ENCODE measurements at places on chromosomes 5 and 9.
A peak's percentile ranks its signal among the peaks of the same experiment; 100 is the strongest.

GRCh38 chr9:134200730-134201129 is 36.4 kb upstream of the RNU6ATAC start:
- no peak for DNase-seq

GRCh38 chr9:69093471-69094103 is 58.0 kb downstream of the FXN start:
- DNase-seq, result no peak

- DNase-seq, result no peak
These were observed 242.8 kb downstream of the RASEF start for GRCh38 chr9:82820186-82820585.

DNA sequence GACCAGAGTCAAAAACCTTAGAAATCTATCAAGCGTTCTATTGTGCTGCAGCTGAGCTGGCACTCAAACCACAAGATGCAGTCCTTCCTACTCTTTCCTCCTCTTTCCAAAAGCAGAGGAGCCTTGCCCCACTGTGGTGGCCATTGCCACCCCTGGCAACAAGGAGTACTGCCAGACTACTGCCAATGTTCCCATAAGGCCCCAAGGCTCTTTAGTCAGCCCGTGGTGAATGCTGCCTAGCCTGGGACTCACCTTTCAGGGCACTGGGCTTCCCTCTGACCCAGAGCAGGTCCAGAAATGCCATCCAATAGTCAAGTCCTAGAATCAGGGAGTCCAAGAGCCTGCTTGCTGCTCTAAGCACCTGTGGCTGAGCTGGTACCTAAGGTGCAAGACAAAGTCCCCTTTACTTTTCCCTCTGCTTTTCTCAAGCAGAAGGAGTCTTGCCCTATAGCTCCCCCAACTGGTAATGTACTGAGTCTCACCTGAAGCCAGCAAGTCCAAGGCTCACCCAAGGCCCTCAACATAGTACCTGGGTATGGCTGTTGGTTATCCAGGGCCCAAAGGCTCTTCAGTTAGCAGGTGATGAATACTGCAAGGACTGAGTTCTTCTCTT is 219.4 kb downstream of the ATPSCKMT start:
- DNase-seq, result peak; percentile 34

DNA sequence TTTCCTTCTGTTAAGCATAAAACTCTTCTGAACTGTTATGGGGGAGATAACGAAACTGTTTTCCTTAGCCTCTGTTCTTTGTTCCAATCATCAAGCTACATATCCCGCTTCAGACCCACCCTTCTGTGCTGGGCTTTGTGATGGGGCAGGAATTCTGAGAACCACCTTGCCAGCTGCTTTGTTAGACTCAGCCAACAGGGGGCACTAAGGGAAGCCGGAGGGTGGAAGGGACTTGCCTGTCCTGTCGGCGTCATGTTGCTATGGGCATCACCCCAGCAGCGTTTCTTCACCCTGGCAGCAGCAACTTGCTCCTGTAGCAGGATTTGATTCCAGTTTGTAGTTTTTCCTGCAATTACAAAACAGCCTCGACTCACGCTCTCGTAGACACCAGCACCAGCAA is 169.1 kb downstream of the CAAP1 start:
- peak; percentile 24 for DNase-seq

DNA sequence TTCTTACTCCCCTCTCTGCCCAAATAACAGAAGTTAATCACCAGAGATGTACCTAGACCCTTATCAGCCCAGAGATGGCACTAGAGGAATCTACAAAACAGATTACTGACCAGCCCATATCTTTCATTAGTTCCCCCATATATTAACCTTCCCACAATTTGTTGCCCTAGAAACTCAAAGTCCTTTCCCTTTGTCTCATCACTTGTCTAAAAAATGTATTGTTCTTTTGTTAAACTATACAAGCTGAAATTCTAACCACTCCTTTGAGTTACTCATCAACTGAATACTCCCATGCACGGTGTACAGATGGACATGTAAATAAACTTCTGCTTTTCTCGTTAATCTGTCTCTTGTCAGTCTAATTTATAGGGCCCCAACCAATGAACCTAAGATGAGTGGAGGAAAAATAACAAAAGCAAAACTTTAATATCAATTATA is 130.9 kb downstream of the CCDC192 start:
- peak; percentile 23 for DNase-seq

DNA sequence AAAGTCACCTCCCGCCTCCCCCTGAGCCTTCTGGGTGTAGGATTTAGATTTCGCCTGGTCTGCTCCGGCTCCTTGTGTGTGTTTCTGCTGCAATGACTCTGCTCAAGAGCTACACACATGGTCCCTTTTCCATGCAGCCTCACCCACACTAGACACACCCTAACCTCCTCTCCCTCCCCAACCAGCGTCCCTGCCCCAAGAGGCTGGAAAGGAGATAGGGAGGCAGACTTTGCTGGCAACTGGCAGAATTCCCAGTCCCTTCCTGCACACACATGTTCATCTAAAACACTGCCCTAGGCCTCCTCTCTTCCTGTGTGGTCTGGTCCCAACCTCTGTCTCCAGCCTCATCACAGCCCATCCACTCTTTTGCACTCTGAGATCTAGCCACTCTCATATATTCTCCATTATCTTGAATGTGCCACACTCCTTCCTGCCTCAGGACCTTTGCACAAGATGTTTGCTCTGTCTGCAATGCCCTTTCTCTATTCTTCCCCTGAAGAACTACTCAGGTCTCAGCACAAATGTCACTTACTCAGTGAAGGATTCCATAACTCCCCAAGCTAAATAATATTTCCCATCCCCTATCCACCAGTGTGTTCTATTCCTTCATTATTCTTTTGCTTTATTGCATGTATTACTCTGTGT is 253.8 kb downstream of the CDK5RAP2 start:
- no peak for DNase-seq

DNA sequence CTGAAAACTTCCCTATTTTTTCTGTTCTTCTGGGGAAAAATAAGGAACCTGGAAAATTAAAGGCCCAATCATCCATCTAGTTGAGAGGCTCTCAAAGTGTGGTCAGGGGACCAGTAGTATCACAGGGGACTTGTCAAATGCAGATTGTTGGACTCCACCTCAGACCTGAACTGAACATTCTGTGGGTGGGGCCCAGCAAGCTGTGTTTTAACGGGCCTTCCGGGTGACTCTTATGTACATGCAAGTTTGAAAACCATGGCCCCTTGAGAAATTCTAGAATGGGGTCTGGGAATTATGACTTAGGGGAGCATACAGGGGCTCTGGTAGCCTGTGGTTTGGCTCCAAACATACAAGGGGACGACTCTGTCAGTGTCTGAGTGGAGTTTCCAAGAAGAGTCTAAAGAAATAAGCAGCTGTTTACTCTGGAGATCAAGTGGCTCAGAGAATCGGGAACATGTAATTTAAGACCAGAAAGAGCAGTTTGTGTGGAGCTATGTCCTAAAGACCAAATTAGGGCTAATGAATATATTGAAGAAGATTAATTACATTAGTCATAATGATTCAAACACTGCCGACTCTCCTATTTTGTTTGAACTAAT is 177.4 kb downstream of the SLC28A3 start:
- DNase-seq, result no peak

- no peak for DNase-seq
These were observed 6.5 kb upstream of the FBXL7 start for GRCh38 chr5:15493501-15493900.

- no peak for DNase-seq
These were observed 8.4 kb upstream of the SLC9A3 start for GRCh38 chr5:532521-533242.

GRCh38 chr9:7906783-7907550 is 107.4 kb upstream of the DMAC1 start:
- DNase-seq, result no peak

DNA sequence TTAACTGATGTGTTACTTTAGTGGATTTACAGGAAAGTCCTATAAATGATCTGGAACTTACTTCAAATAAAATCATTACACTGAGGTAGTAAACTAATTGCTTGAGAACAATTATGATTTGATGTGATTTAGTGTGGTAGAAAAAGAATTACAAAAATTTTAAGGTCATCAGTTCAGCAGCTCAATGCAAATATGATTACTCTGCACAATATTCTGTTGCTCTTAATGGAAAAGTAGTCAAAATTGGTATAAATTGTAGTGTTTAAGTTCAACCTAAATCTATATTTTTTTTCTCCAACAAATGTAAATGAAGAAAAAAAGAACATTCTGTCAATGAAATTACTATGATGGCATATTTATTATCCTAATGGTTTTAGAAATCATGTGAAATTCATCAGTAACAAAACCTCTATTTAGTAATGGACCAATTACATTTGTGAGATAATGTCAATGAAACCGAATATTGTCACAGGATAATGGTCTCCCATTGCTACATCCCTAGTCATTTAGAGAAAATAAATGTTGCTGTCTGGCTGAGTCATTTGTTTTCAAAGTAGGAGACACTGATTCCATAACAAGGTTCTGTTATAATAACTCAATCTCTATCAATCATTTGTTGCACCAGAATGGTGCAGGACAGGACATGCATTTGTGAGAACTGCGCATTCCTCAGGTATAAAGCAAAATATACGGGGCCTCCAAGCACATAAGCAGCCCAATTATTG is 177.1 kb downstream of the NFIB start:
- DNase-seq, result no peak

DNA sequence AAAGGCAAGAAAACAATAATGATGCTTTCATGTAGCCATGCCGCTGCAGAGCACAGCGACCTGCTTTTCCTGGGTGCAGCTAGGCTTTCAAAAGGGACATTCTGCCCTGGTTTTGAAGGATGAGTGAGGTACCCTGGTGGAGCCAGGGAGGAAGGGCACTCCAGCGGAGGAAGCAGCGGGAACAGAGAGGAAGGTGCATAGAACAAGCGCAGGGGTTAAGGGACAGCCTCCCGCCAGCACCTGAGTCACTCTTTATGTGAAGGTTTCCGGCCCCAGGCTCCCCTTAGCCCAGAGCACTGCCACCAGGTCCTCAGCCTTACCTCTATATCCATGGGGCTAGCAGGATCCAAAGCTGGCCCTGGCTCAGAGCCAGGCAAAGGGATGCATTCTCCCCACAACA is 221.1 kb downstream of the CDK5RAP2 start:
- DNase-seq, result no peak

DNA sequence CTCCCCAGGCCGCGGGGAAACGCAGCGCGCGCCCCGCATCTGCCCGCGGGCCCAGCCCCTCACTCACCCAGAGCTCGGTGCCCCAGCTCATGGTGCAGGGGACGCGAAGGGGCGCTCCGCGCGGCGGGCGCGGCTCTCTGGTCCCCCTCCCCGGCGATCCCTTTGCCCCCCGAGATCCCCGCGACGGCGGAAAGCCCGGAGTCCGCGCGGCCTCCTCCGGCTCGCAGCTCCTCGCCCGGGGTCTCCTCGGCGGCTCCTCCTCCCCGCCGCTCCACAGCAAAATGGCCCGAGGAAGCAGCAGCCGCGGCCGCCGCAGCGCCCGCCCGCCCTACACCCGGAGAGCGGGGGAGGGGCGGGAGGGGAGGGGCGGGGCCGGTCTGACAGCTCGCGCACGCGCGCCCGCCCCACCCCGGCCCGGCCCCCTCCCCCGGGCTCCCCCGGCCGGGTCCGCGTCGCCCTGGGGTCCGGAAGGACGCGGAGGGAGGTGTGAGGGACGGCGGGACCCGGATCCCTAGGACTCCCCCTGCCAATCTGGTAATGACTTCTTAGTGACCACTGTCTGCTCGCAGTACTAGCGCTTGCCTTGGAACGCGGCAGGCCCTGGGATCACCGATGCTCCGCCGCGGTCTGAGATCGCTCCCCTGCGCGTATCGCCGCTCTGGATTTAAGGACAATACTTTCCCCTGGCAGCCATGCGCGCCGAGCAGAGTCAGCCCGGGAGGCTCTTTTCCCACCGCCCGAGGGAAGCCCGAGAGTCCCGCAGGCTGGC is at the start of gene FNBP1:
FNBP1 (minus strand) TSS at position 305 of the 769 bp plus-strand sequence; CDS start at position 91, 214 bp downstream.
- peak; percentile 75 for DNase-seq

Data from AG10803 (cell line).